HS-27A (cell line): ENCODE measurements at places on chromosomes 11 and 22.

DNA sequence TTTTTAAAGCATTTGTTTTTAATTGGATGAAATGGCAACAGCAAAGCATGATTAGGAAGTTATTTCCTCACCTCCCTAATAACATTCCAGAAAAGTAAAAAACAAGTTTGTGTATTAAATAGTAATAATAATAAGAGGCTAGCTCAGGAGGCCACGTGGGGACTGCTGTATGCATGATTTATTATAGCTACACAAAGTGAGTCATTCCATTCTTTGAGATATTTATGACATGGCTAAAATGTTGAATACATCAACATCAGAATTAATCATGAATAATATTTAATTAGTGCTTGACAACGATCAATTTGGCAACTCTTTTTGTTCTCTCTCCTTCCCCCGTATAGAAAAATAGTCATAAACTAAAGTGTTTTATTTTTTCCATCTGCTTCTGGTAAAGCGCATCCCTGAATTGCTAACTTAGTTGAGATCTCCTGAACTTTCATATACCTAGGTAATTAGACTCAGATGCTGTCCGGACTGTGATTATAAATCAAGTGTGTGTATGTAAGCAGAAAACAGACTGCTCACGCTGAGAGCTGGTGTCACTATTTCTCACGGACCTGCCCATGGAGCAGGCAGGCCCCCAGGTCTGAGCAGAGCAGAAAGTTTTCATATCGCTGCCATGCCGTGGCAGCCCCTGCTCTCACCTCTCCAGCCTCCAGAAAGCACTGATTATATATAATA is 125.7 kb downstream of the WT1 start:
- DNase-seq = no peak

DNA sequence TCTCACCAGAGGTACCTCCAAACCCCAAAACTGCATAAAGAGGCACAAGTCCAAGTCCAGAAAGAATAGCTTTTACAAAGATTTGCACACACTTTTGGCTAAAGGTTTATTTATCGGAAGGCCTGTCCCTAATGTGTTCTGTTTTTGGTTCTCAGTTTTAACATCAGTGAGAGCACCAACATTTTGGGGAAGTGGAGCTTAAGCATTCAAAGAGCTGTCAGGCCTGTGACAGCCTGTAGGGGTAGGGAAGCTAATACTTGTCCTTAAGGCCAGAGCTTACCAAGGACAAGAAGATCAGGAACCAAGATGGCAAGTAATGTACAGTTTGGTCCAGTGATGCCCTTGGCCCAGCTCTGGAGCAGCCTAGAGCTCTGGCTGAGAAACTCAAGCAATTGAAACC is 38.9 kb upstream of the SCUBE2 start:
- no peak for DNase-seq

- DNase-seq = no peak
Observed at GRCh38 chr11:11982975-11983374, 25.5 kb downstream of the DKK3 start.

DNA sequence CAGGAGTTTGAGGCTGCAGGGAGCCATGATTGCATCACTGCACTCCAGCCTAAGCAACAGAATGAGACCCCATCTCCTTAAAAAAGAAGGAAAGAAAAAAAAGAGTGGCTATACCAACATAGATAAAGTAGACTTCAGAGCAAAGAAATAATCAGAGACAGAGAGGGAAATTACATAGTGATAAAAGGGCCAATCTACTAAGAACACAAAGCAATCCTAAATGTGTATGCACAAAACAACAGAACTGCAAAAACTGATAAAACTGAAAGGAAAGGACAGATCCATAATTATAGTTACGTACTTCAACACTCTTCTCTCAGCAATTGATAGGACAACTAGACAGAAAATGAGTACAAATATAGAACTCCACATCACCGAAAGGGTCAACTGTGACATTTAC is 17.8 kb upstream of the OR2AT4 start:
- DNase-seq = no peak

DNA sequence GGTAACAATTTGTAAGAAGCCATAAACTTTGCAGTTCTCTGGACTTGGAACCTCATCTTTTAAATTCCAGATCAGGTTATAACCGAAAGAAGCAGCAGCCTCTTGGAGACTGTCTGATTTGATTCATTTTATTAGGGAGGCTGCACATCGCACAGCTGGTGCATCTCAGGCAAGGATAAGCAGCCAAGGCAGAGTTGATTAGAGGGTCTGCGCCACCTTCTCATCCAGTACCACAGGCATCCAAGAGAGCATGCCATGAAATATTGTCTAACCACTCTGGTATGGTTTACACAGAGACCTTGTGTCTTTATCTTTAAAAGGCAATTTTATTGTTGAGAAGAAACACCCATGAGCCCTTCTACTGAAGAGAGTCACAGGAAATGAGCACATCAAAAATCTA is 16.2 kb upstream of the CWF19L2 start:
- no peak for DNase-seq

DNA sequence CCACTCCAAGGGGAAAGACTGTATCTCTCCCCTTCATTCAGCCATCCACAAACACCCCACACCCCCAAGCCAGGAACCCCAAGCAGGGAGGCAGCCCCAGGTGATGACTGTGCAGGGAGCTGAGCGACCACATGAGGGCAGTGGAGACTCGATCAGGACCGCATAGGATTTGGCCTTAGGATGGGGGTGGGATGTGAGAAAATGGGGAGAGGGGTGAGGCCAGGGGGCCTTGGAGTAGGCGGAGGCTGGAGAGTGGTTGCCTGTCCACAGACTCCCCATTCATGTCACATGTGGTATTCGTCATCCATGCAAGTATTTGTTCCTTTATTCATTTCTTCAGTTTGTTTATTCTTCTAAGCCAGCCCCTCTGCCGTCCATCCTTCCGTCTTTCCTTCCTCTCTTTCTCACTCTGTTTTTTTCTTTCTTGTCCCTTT is 2.7 kb upstream of the RHOD start:
- DNase-seq = no peak

GRCh38 chr11:15346907-15347306 is 232.2 kb downstream of the INSC start:
- no peak for DNase-seq

- no peak for DNase-seq
Observed at GRCh38 chr11:119370486-119371046, 10.9 kb downstream of the USP2 start.

GRCh38 chr11:60950933-60951605 is 907 bp downstream of the SLC15A3 start:
- no peak for DNase-seq

DNA sequence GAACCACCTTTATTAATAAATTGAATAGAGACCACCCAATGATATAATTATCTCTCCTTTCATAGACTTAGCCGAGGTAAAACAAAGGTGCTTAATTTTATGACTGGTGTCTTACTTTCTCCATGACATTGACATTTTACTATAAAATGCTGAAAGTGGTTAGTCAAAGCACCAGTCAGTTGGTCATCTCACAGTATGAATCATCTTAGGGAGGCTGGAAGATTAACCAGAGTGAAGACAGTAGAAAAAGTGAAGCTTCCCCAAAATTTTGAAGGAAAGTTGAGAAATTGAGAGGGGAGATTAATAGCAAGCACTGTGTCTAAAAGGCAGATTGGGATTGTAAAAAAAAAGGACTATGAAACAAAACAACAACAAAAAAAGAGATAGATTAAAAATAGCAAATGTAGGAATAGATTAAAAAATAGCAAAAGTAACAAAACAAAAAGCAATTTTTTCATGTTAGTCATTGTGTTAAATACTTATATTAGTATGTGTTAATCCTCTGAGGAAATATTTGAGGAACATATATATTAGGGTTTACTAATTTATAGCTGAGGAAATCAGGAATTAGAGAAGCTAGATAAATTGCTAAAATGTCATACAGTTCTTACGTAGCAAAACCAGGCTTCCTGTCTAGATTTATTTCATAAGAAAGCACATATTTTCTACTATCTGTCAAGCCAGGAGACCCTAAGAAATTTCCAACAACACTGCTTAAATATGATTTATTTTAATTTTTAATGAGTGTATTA is 557.3 kb upstream of the ANO5 start:
- no peak for DNase-seq

DNA sequence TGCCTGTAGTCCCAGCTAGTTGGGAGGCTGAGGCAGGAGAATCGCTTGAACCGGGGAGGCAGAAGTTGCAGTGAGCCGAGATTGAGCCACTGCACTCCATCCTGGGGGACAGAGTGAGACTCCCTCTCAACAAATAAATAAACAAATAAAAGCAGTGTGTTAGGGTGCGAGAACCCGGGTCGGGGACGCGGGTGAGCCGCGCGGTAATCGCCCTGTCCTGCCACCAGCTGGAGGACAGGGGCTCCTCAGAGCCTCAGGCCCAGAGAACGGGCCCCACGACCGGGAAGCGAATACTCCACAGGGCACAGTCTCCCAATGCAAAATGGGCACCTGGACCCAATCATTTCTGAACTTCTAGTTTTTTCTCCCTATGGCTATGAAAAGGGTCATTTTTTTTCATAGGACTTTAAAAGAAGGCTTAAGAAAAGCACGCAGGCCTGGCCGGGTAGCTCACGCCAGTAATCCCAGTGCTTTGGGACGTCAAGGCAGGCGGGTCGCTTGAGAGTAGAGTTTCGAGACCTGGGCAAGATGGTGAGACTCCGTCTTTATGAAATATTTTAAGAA is 744 bp upstream of the MCM5 start:
- no peak for DNase-seq

GRCh38 chr11:116263770-116264169 is 509.0 kb downstream of the BUD13 start:
- no peak for DNase-seq

GRCh38 chr22:47933891-47934290 is 1171.4 kb downstream of the TBC1D22A start:
- no peak for DNase-seq

- DNase-seq = peak; percentile 51
Observed at GRCh38 chr11:8989453-8989852, 14.3 kb downstream of the NRIP3 start.

GRCh38 chr11:12402025-12402424 is 24.7 kb downstream of the PARVA start:
- DNase-seq = no peak

DNA sequence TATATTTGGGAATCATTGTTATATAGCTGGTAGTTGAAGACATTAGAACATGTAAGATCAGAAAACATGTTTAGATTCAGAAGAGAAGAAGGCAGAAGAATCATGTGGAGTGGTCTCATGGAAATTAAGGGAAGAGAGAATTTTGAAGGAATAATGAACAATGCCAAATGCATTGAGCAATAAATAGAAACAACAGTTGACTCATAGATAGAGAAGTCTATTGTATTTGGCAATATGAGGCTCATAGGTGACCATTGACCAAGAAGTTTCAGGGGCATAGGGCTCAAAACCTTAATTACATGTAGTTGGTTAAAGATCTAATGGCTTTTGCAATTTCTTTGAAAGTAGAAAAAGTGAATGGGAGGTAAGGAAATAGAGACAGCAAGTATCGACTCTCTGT is 123.9 kb downstream of the PAX6 start:
- no peak for DNase-seq

DNA sequence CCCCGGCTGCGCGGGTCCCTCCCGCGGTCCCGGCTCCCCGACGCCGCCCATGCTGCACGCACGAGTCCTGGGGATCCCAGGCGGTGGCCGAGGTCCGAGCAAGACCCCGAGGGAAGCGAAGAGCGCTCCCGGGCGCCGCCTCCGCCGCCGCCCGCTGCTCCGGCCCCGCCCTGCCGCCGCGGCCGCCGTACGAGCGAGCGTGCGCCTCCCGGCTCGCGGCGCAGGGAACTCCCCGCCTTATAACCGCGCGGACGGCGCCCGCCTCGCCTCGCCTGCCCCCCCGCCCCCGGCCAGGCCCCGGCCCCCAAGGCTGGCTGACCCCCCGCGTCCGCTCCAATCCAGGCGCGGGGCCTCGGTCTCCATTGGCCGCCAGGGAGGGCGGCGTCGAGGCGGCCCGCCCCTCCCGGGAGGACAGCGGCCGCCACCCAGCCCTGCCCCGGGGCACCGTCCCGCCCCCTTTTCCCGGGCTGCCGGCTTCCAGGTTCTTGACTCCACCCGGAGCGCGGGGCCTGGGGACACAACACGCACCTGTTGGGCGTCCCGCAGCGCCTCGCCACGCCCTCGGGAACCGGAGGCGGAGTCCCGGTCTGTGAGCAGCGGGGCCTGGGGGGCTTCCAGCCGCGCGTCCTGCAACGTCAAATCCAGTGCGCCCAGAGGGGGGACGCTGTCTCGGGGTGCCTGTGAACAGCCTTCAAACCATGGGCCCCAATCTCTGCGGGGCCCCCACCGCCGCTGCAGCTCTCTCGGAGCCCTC is at the start of gene FADS3:
TSS of gene FADS3 (minus strand) at position 215 of the 754 bp plus-strand sequence. CDS start at position 51, 164 bp downstream.
- DNase-seq = peak; percentile 12

- peak; percentile 57 for DNase-seq
Observed at GRCh38 chr11:66720223-66720898, 8.7 kb downstream of the SPTBN2 start.

DNA sequence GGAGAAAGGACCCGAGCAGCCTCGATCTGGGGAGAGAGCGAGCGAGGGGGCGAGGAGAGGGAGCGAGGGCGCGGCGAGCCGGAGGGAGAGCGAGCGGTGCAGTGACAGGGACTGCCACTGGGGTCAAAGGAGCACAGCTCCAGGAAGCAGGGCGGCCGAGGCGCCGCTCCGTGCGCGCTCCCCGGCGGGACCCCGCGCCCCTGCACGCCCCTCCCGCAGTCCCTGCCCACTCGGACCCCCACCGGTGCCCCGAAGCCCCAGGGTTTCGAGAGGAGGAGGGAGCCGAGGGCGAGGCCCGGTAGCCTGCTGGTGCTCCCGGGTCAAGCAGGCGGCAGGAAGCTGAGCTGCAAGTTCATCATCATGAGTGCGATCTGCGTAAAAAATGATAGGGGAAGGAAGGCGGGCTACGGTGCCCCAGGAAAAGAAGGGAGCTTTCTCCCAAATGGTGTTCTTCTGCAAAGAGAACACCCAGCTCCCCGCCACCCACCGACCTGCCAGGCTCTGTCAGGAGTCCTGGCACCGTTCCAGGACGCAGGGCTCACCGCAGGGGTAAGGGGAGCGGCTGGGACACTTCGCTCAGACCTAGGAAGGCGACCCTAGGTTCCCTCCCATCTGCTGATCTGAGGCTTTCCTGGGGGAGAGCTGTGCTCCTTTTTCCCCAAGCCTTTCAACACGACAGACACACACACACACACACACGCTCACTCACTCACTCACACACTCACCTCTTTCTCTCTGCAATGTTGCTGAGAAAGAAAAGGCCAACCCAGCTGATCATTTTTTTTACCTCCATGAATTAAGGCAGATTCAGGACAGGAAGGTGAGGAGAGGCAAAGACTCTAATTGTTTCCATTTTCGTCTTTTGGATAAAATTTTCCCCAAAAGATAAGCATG is at the start of gene MPPED2:
TSS of gene MPPED2 (minus strand) at position 103 of the 894 bp plus-strand sequence. CDS start 5,980 bp downstream, outside the sequence.
- no peak for DNase-seq

- DNase-seq = no peak
Observed at GRCh38 chr11:126154691-126155090, 56.8 kb downstream of the RPUSD4 start.

GRCh38 chr11:107655602-107656001 is 56.3 kb downstream of the SLN start:
- no peak for DNase-seq

GRCh38 chr11:12067796-12068357 is 42.5 kb upstream of the MICAL2 start:
- no peak for DNase-seq

GRCh38 chr11:72127923-72128322 is 7.6 kb upstream of the FOLR3 start:
- DNase-seq = no peak

GRCh38 chr11:35683728-35684339 is 21.3 kb downstream of the TRIM44 start:
- DNase-seq = no peak
